ENCODE measurements at places on chromosomes 16 and 17.

GRCh38 chr16:11329071-11329491 lies 16.2 kb upstream of the RMI2 start:
- no peak for DNase-seq

- no peak for DNase-seq
Observed at GRCh38 chr17:34623856-34624766, 44.7 kb downstream of the TMEM132E start.

DNA sequence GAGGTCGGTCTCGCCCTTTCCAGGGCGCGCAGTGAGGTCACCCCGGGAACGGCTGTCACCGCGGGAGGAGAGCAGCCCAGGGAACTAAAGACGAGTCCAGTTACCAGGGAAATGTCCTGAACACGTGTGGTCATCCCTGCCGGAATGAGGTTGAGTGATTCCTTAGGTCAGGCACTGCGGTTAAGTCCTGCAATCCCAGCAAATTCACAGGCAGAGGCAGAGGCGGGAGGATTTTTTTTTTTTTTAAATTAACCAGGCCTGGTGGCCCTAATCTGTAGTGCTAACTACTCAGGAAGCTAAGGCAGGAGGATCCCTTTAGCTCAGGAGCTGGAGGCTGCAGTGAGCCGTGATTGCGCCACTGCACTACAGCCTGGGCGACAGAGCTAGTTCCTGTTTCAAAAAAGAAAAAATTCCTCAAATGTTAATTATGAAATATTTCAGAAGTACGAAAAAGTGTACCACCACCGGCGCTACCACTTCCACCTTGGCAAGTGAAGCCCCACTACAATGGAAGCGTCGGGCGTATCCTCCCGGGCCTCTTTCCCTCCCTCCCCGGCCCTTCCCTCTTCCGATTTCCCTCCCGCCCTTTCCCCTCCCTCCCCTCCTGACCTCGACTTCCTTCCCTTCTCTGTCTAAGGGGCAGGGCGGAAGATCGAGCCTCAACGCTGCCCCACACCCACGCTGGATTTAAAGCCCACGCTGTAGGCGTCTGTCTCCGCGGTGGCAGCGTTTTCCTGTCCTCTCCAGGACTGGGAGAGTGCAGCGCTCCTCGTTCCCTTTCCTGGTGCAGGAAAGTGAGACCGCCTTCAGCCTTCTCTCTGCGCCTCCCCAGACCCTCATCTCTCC lies 27.3 kb downstream of the SLFN11 start:
- peak; percentile 26 for DNase-seq

GRCh38 chr16:89020068-89020924 lies 43.3 kb upstream of the CBFA2T3 start:
- no peak for DNase-seq

- DNase-seq: no peak
Observed at GRCh38 chr17:9818760-9819159, 3.1 kb downstream of the GSG1L2 start.

- DNase-seq: no peak
Observed at GRCh38 chr16:13359835-13360234, 458.4 kb downstream of the SHISA9 start.
